ENCODE measurements at places on chromosomes 1 and 21.

GRCh38 chr21:34129901-34130715 lies 56.7 kb downstream of the MRPS6 start:
- no peak for DNase-seq

- DNase-seq = no peak
Measured at GRCh38 chr1:158731707-158732106, 11.2 kb upstream of the OR6K3 start.

- DNase-seq = no peak
Measured at GRCh38 chr21:43929217-43929971, 64.4 kb downstream of the AGPAT3 start.

DNA sequence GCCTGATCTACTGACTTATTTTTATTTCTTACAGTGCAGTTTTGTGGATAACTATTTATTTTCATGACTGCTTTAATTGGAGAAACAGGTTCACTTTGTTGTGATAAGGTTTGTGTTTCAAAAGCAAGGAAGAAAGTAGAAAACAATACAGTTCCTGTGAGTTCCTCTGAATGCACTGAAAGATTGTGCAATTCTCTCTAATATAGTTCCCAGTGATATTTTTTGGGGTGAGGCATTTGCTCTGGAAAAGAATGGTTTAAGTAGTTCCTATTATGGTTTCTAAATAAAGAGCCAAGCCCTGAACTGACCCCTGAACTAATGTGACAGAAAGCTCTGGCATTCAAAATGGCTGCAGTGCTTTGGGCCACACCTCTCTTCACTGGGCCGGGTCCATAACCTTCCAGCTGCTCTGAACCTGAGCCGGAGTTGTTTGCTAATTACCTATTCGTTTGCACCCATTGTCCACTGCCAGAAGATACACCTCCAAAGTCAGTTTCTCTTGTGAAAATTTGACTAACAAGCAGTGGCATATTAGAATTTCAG lies 56.6 kb upstream of the VTCN1 start:
- DNase-seq = no peak

GRCh38 chr1:68234094-68234493 lies 1.8 kb upstream of the WLS start:
- DNase-seq = no peak

DNA sequence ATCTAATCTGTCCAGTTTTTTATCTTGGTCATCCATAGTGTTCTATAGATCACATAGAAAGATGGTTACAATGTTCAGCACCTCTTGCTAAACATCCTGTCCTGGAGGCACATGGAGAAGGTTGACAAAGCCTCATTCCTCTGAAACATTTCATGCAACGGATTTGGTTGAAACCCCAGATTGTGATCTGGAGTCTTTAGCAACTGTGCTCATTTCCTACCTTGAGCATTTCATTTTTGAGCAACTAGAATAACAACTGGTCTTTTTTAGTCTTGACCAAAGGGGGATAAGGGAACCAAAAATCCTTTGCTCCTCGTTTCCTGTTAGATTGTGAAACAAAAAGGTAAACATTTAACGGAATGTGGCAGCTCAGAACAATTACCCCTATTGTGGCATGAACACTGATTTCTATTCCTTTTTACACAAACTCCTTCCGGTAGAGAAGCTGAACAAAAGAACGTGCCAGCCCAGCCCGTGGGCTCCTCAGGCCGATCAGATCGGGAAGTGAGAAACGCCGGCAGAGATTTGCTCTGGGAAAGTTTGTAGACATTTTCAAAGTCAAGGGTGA lies 94.7 kb upstream of the ERRFI1 start:
- DNase-seq = no peak

GRCh38 chr21:17668479-17669140 lies 55.9 kb upstream of the BTG3 start:
- no peak for DNase-seq

- no peak for DNase-seq
Measured at GRCh38 chr21:29450058-29450457, 151.3 kb downstream of the BACH1 start.

GRCh38 chr1:145997718-145998023 lies 1.3 kb upstream of the TXNIP start:
- DNase-seq = no peak

DNA sequence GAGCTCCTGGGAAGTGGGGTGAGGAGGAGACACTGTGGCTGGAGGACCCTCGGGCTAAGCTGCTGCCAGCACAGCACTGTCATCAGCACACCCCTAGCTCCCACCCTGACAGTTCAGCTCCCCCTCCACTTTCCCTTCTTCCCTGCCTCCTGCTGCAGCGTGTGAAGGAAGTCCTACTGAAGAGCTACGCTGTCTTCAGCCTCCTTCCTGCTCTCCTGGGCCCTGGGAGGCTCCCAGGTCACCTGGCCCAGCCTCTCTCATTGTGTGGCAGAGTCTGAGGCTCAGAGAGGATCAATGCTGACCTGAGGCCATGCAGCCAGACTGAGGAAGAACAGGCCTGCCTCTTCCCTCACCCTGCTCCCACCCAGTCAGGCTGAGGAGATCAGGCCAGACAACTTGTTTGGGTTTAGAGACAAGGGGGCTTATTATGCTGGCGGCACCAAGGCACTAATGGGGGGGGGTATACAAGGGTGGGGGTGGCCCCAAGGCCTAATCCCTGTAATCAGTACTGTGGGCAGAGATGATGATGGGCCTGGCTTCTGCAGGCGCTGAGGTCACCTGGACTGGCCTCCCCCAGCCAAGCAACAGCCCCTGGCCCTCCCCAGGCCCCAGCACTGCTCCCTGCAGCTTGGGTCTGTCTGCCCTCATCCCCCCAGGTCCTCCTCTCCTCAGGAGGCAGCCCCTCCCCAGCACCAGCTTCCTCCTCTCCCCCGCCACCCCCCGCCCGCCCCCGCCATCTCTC lies 9.1 kb downstream of the NES start:
- DNase-seq = no peak

DNA sequence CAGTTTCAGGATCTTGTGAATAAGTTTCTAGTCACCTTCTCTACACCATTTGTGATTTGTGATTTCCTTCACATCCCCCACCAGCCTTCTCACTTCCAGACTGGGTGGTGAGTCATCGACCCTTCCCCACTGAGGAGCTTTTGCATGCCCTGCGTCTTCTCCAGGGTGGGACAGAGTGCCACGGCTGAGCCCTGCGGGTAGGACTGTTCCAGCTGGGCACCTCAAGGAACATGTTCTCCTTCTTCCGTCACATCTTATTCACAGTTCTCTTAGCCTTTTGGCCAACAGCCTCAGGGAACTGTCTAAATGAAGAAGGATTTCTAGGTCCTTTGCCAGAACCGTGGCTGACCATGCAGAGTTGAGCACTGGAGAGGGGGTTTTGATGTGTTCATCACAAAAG lies 116.5 kb downstream of the TMEM53 start:
- no peak for DNase-seq

DNA sequence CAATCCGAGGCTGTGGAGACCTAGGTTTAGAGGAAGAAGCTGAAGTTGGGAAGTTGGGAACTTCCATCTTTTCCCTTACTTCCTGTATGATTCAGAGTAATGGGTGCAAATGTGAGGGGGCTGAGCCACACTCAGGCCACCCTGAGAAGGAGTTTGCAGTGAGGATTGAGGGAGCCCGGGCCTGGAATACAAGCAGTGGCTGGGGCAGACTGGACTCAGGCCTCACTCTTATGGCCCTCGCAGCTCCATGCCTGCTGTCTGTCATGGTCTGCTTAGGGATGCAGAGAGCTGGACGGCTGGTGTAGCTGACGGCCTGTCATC lies 73.7 kb upstream of the RAB4A start:
- DNase-seq = no peak

GRCh38 chr1:143736562-143736961 lies 235.2 kb downstream of the FAM72C start:
- DNase-seq = no peak

DNA sequence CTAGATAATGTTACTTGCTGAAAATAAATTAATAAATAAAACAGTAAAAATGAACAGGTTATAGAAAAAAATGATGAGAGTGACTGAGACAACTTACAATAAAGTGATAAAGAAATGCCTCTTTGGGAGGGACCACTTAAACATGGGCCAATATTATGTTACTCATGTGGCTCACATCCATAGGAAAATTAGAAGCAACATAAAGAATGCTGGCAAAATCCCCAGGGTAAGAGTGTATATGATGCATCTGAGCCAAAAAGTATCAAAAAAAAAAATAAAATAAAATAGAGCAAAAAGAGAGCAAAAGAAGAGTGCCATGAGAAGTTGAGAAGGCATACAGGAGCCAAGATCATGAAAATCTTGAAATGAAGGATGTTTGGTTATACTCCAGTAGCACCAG lies 818.0 kb downstream of the LTN1 start:
- DNase-seq = no peak

- no peak for DNase-seq
Measured at GRCh38 chr1:59549903-59550302, 253.0 kb downstream of the FGGY start.

GRCh38 chr1:117341123-117341522 lies 26.1 kb upstream of the MAN1A2 start:
- no peak for DNase-seq

GRCh38 chr1:87462894-87463293 lies 134.2 kb downstream of the LMO4 start:
- no peak for DNase-seq

DNA sequence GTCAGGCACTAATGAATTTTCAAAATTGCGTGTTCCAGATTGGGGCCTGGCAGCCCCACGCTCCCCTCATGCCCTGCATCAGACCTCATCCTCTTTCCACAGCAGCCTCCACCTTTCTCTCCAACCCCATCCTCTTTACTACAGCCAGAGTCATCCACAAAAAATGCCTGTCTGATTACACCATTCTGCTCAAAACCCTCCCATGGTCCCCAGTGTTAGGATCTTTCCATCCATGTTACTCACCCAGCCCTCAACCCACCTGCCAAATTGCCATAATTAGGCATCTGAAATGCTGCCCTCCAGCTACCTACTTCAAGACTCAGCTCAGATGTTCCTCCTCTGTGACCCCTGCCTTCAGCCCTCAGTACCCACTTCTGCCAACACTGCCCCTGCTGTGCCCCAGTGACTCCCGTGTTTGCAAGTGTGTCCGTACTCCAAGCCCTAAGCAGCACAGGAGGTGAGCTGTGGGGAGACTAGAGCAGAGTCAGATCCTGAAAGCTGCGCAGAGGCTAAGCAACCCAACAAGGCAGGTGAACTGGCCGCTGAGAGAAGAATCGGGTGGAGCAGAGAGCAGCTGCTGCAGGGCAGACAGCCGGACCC lies 715 bp upstream of the ARTN start:
- peak; percentile 14 for DNase-seq

GRCh38 chr1:41683681-41684500 lies 199.4 kb upstream of the EDN2 start:
- peak; percentile 73 for DNase-seq

DNA sequence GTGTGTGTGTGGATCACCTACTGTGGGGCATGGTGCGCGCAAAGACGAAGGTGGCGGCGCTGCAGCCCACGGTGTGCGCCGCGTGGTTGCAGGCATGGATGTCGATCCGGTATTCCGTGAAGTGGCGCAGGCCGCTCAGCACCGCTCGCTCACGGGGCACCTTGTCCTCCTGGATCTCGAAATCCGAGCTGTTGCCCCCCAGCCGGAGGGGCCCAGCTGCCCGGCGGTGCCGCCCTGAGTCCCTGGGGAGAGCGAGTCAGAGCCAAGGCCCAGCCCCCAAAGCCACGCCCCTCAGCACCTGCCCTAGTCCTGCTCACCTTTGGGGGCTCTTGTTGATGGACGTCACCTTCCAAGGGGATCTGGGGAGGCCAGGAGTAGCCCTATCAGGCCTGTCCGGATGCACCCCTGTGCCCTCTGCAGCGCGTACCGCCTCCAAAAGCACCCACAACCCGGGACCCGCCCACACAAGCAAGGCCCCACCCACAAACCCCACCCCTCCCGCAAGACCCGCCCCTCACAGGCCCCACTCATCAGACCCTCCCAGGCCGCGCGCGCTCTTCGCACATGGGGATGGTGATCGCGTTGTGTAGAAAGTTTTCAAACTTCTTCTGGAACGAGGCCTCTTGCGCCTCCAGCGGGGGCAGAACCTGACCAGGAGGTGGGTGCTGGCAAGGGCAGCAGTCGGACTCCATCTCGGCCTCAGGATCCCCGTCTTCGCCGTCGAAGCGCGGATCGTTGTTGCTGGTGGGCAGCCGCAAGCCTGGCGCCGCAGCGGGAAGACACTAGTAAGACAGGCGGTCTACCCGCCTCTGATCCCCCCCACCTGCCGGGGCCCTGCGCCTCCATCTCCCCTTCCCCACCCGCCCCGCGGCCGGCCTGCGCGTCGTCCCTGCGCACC lies 13.6 kb downstream of the INSRR start:
- peak; percentile 42 for DNase-seq

DNA sequence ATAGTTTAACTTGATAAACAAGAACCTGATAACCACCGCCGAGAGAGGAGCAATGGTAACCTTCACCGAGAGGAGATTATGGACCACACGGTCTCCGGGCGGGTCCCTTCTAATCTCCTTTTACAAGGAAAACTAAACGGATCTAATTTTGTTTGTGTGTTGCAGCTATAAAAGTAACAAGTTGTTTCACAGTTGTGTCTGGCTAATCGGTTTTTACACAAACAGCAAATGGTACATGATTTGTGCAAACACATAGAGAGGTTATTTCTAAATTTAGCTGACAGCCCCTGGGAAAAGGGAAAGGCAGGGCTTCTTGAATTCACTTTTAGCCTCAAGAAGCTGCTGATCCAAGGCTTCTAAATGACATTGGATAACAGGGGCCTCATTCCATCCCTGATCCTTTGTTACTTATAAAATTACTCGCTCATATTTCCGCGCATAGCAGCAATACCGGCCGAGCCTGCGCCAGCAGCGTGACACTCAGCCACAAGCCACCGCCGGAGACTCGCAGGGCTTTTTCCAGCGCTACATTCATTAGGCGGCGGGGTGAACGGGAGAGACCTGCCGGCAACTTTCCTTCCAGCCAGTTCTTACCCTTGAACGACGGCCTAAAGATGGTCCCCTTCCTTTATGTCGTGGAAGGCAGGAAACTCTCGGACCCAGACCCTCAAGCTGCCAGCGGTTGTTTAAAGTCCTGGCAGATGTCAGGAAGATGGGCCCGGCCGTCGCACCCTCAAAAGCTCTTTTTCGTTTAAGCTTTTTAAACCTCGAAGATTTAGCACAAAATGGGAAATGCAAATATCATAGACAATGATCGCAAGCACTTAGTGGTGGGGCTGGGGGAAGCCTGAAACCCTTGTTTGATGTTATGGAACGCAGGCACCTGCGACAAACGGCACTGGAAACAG lies 4.4 kb downstream of the FOXD3 start:
- peak; percentile 18 for DNase-seq

DNA sequence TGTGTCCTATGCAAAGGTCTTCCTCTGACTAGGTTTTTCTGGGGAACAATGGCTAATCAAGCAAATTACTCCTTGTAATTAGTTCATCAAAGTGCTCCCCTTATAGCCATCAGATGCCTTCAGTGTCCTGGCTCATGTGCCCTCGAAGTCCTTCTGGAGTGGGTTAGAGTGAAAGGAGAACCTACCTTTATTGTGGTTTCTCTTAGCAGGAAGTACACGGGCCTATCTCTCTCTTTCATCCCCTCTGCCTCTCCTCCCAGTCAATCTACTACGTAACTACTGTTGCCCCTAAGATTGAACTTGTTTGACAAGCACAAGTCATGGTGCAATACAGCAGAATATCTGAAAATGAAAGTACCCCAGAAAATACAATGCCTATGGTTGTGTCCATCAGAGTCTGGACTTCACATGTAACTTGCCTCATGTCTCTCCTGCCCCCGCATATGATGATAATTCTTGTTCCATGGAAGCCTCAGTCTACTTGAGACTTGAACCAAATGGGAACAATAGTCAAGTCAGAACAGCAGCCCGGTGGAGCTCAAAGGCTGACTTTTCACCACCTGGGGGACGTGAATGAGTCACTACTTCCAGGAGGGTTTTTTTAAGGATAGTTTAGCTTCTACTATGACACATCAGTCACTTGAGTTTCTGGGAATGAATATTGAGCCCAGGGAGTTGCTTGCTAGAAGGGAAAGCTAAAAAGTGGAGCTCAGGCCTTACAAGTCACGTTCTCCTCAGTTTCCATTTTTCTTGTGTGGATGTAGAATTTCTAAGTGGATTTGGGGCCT lies 243.6 kb downstream of the TNR start:
- DNase-seq = no peak

All from CD4-positive, CD25-positive, alpha-beta regulatory T cell (primary cell).